Activated CD4-positive, alpha-beta T cell treated with anti-CD3 and anti-CD28 coated beads, Interleukin-2, amount 10 ng/mL, durations not matched to agents 7 days and 5 days (primary cell): ENCODE measurements at places on chromosomes 12 and 14. TPM values are rescaled to one million over a fixed set of nuclear protein-coding genes. Genes with fewer than 3 reads are reported as not detected.

The NKX2-8 gene
- total RNA-seq, result not detected

DNA sequence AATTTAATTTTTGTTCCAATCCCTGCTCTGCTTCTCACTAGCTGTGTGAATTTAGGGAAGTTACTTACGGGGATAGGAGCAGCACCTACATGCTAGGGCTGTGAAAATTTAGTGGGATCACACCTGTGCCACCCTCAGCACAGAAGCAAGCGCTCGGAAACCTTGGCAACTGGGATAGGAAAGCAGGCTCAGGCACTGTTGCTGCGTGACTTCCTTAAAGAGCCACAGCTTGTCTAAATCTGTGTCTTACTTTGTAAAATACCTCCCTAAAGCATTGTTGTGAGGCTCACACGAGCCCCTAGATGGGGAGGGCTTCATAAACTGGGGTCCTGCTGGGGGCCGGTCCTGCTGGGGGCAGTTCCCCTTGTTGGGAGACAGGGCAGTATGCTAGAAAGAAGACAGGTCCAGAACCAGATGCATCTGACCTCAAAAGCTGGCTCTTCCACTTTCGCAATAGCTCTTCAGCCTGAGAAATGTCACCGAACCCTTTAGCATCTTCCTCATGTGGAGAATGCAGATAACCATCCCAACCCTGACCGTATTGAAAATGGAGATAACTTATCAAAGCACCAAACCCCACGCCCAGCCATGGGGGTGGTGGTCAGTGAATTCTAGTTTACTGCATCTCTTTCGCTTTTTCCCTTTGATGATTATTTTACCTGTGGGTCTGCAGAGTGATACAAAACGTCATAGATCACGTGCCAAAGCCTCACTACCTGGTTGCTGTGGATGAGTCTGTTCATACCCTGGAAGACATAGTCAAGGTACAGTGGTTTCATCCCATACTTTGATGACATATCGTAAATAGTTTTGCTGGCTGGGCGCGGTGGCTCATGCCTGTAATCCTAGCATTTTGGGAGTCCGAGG, 54.1 kb downstream of the AK7 start:
- H3K36me3 ChIP-seq, result no peaks in the 10 kb centered on the region
- H3K27ac ChIP-seq, result no peak overlapping the region
- no peak overlapping the region for H3K4me3 ChIP-seq

DNA sequence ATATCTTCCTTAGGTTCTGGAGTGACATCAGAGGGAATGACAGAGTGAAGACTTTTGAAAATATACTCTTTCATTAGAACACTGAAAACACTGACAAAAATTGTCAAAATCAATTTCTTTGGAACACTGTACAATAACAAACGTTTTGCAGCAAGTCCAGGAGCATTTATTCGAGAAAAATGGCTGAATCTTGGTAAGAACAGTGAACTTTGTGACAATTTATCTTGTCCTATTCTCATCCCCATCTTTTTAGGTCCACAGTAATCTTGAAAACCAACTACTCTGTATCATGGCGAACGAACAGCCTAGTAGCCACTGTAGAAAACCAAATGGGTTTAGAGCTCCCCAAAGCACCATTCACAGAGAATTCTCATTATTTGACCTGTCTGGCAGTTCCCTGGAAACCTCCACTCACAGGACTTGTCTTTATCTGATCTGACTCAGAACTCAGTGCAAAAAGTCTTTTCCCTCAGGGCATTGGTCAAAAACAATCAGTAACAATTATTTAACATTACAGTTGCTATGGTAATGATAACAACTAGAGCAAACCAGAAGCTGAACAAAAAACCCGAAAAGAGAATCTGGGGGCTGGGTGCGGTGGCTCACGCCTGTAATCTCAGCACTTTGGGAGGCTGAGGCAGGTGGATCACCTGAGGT, 20.3 kb upstream of the PPP2R5E start:
- no peak overlapping the region for H3K27ac ChIP-seq
- DNase-seq, result no peak
- no peaks in the 10 kb centered on the region for H3K4me1 ChIP-seq

DNA sequence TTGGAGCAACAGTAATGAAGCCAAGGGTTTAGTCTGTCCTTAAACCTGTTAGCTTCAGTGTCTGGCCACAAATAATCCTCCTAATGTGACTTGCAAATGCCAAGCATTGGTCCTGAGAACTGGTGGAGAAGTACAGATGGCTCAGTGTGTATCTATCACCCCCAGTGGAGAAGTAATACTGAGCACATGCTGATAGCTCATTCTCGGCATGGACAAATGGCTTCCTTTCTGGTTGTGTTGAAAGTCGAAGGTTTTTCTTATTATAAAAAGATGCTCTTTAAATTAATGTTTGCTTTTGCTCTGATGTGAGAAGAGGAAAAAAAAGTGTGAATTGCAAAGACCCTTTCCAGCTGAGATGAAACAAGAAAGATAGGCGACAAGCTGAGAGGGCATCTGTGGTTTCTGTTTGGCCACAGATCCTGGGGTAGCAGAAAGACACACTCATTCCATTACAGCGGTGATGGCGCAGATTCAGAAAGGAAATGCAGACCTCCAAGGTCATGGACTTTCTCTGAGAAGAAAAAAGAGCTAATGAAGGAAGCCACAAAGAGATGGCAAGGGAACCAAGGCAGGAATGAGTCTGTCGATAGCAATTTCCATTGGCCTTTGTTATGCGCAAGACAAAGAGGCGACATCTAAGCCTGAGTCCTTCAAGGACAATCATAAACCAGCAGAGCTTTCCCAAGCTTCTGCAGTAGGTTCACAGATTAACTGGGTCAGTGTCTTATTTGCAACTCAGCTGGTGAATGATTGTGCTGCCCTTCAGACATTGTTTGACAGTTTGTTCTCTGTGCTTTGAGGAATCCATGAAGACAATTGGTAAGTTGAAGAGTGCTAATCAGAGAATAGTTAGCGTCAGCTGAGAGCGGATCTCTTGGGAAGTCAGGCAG, 155.5 kb upstream of the RGS6 start:
- peaks cover 2% of the 10 kb centered on the region for H3K36me3 ChIP-seq
- no peak for DNase-seq
- H3K4me3 ChIP-seq, result no peak overlapping the region

DNA sequence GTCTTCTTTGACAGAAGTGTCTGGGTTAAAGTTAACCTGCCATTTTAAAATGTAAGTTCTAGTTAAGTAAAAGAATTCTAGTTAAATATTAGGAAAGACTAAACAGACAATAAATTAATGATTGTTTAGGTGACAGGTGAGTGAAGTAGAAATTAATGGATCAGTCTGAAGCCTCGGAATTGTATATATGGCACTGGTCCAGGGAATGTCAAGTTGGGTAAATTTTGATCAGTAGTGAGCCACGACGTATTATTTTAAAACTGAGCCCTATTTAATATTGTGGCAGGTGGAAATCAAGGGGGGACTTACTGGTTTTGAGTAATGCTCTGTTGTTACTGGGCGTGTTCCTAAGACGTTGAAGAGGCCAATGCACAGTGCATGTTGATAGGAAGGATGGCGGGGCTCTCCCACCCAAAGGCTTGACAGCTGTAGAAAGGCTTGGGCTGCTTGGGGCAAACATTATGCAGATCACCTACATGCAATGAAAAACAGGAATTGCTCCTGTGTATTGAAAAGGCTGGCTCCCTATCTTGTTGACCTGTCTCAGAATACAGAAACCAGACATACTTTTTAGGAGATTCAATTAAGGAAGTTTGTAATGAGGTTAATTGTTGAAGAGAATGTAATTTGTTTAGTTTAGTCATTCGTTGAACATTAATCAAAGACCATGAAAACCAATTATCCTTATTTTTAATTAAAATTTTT, 5.9 kb upstream of the PPFIBP1 start:
- no peak overlapping the region for H3K27ac ChIP-seq
- H3K4me1 ChIP-seq, result peaks cover 7% of the 10 kb centered on the region
- peaks cover 47% of the 10 kb centered on the region for H3K27me3 ChIP-seq
- H3K4me3 ChIP-seq, result no peak overlapping the region

DNA sequence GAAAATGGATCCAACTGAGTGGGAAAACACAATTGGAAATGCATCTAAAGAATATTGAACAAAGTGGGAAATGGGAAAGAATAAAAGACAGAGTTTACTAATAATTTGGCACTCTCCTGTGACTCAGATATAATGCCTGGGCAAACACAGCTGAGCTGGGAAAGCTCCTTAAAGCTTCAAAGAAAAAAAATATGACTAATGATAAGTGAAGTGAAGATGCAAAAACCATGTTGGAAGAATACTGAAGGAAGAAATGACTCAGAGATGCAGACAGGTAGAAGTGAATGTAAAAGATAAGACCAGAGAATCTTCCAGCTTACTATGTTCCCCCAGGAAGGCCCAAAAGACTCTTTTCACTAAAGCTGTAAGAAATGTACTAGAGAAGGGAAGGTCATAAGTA, 62.4 kb upstream of the FOXG1 start:
- H3K4me1 ChIP-seq, result no peaks in the 10 kb centered on the region
- H3K27me3 ChIP-seq, result no peaks in the 10 kb centered on the region
- H3K36me3 ChIP-seq, result no peaks in the 10 kb centered on the region
- DNase-seq, result no peak
- H3K27ac ChIP-seq, result no peak overlapping the region
- H3K4me3 ChIP-seq, result no peak overlapping the region

GRCh38 chr12:857611-858010, 91.9 kb downstream of the RAD52 start:
- H3K27me3 ChIP-seq, result no peaks in the 10 kb centered on the region
- DNase-seq, result no peak
- peaks cover 43% of the 10 kb centered on the region for H3K36me3 ChIP-seq
- peaks cover 7% of the 10 kb centered on the region for H3K4me1 ChIP-seq

DNA sequence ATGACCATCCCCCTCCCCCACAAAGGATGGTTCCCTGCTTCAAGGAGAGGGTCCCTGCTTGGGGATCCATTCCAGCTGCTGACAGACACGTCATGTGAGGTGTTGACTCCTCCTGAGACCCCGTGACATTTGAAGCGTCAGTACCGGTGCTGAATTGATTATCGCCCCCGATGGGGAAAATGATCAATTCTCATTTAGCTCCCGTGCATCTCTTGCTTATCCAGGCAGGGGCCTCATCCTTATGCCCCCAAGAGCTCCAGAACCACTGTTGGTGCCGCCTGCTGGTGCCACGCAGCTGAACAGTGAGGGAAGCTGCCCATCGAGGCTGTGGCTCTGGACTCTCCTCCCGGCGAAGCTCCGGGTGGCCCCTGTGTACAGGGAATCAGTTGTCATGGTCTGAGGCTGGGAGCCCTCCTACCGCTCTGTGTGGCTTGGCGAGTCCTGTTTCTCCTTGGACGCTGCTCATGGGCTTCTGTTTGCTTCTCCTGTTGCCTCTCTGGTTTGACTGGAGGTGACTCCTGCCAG, 4.6 kb downstream of the KIF26A start:
- no peak overlapping the region for H3K27ac ChIP-seq
- no peak overlapping the region for H3K4me3 ChIP-seq
- peaks cover 7% of the 10 kb centered on the region for H3K27me3 ChIP-seq
- no peak for DNase-seq

DNA sequence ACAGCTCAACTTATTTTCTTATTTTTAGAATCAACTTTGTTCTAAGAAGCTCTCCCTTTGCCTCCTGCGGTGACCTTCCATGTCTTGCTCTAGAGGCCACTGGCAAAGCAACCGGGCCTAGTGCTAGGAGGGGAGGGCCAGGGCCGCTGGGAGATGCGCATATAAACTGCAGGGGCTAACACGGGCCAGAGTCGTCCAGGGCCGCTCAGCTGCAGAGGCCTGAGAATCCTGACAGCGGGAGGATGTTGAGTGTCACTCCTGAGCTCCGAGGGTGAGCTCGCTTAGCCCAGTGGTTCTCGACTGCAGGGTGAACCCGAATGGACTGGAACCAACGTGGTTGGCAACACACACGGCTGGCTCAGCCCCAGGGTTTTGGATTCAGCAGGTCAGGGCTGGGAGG, 6.5 kb upstream of the PIWIL1 start:
- no peak overlapping the region for H3K27ac ChIP-seq
- H3K4me3 ChIP-seq, result no peak overlapping the region
- peaks cover 5% of the 10 kb centered on the region for H3K27me3 ChIP-seq
- no peak for DNase-seq
- no peaks in the 10 kb centered on the region for H3K4me1 ChIP-seq

The SLC25A47 gene
- total RNA-seq, result not detected

DNA sequence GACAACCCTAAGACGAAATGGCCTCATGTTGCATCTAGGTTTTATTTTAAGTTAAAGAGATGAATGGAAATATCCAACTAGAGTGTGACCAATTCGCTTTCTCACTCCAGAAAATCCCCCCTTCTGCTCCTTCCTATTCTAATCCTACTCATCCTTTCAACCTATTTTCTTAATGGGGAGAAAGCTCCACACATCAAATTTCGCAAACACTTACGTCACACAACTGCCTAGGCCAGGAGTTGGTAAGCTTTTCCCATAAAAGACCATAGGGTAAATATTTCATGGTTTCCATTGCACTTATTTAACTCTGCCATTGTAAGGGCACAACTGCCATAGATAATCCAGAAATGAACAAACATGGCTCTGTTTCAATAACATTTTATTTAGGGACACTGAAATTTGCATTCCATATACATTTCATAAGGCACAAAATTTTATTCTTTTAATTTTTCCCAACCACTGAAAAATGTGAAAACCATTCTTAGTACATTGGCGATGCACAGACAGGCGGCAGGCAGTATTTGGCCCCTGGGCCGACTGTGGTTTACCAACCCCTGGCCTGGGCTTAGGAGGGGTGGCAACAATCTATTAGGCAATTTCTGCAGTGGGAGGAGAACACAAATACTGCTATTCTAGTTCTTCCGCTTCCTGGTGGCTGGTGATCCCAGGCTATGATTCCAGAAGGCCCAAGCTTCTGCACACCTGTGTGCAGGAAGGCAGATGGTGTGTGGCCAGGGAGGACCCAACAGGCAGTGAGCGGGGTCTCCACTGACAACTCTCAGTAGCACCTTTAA, 67.2 kb upstream of the FOXN3 start:
- DNase-seq, result no peak
- H3K4me3 ChIP-seq, result no peak overlapping the region
- peak overlapping the region; percentile 64 for H3K27ac ChIP-seq

DNA sequence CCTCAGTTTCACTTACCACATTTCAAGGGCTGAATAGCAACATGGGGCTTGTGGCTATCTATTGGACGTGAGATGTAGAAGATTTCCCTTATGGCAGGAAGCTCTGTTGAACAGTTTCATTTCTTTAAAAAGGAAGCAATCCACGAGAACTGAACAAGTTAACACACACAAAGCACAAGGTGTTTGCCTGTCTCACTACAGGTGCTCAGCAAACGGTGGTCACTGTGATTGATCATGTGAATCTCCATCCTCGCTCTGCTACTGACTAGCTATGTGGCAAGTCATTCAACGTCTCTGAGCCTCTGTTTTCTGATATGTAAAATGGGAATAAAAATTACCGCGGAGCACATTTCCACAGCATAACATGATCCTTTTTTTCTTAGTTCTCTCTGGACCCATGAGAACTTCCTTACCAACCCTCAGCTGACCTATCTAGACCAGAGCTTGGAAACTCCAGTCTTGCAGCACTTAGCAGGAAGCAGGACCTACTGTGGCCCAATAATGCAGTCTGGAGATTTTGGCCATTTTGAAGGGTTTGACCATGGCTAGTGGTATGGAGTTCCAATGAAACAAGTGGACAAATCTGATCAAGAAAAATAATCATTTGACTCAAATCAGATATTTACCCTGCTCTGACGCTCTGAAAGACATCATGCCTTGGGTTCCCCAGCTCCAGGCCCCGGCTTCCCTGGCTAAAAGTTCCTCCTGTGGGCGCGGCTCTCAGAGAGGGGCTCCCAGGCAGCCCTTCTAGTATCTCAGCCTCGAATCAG, 278.8 kb downstream of the ZFP36L1 start:
- H3K27me3 ChIP-seq, result no peaks in the 10 kb centered on the region
- H3K27ac ChIP-seq, result no peak overlapping the region
- peaks cover 18% of the 10 kb centered on the region for H3K4me1 ChIP-seq
